Renal pelvis (tissue), 12 donors: ENCODE measurements at places on chromosomes 5 and 9. TPM values are rescaled to one million over a fixed set of nuclear protein-coding genes. Genes with fewer than 3 reads are reported as not detected.

Gene ITGA2
- 23.9 TPM for polyA plus RNA-seq

DNA sequence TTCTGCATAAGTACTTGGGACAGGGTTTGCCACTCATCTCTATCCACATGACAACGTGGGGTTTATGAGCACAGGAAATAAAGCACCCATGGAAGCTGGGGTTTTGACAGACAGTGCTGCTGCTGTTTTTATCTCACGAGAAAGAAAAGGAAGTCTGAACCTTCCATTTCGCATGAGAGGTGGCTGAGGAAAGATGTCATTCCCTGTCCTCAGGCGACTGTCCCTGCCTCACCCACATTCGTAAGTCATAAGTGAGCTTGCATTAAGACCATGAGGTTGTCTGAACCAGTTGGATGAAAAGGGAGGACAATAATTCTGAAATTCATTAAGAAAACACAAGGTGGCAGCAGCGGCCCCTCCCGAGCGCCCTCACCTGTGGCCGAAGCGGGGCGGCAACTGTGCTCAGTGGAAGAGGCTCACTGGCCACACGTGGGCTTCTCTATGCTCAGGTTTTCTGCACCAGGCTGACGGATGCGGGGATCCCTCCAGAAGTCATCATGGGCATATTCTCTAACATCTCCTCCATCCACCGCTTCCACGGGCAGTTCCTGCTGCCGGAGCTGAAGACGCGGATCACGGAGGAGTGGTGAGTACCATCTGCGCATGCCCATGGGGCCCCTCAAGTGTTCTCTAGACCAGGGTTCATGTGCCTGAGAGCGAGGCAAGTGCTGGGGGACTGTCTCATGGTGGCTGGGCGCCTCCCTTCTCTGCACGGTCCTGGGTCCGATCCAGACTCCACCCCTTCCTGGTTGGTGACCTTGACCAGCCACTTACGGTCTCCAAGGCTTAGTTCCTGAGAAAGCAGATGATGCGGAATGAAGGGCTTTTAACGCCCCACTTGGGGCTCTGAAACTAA lies 54.7 kb upstream of the SUSD3 start:
- peak; percentile 36 for DNase-seq

DNA sequence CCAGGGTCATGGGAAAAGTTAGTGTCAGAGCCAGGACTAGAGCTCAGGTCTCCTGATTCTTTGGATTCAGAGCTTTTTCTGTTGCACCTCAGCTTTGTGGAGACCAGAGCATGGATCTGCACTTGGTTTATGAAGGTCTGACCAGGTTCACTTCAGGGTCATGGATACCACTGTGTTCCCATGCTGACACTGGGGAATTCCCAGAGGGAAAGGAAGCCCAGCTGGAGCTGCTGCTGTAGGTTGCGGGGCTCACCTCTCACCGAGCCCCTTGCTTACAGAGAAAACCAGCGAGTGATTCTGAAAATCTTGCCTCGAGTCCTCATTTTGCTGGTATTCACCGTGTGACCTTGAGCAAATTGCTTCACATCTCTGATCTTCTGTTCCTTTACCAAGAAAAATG lies 83.0 kb downstream of the RGS3 start:
- DNase-seq: no peak

- no peak for DNase-seq
Measured at GRCh38 chr9:105232207-105232606, 12.2 kb upstream of the SLC44A1 start.

GRCh38 chr9:85246541-85246940 lies 495.2 kb downstream of the AGTPBP1 start:
- DNase-seq: no peak

GRCh38 chr5:93349613-93350012 lies 231.4 kb downstream of the NR2F1-AS1 start:
- no peak for DNase-seq

DNA sequence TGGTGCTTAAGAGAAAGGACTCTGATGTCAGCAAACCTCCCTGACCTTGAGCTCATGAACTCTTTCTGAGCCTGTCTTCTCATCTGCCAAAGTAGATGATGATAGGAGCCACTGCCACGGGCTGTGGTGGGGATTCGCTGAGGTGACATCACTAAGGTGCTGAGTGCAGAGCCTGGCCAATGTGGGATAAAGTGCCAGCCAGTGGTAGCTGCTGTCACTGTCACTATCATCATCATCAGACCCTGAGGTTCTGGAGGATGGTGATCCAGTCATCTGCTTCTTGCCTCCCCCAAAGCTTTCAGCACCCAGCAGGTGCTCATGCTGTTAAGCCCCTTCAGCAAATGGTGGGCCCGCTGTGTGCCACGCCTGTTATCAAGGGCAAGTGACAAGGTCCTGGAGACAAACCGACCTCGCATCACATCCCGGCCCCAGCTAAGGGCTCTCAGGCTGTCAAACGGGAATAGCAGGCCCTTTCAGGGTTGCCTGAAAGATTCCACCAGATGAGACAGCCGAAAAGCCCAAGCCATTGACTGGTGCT lies 6.4 kb downstream of the FPGS start:
- DNase-seq: no peak

GRCh38 chr5:155434681-155435080 lies 421.1 kb downstream of the KIF4B start:
- no peak for DNase-seq

- DNase-seq: no peak
Measured at GRCh38 chr5:94362857-94363256, 255.5 kb downstream of the KIAA0825 start.

DNA sequence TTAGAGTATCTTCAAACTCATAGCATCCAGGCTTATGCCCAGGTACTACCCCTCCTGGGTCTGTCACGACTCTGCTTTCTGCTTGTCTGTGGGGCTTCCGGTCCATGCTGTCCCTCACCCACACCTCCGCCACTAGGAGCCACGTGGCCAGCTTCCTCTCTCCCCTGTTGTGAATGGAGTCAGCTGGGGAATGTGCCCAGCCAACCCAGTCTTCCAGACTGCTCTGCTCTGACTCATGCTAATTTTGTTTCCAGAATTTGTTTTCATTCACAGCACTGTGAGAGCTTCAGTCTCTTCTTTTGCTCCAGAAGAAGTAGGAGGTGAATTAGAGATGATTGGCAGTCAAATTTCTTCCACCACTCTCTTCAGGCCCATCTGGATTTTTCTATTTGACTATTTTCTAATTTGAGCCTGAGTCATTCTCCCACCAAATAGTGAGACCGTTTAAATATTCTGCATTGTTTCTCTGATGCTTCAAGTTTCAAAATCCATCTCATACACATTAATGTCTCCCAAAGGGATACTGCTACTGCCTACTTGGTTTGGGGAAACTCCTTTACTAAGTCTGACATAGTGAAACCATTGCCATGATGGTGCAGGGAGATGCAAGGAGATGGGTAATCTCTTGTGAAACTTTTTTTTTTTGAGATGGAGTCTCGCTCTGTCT lies 424.1 kb upstream of the KIF2A start:
- no peak for DNase-seq

Gene GFI1B
- polyA plus RNA-seq: 0.71 TPM

DNA sequence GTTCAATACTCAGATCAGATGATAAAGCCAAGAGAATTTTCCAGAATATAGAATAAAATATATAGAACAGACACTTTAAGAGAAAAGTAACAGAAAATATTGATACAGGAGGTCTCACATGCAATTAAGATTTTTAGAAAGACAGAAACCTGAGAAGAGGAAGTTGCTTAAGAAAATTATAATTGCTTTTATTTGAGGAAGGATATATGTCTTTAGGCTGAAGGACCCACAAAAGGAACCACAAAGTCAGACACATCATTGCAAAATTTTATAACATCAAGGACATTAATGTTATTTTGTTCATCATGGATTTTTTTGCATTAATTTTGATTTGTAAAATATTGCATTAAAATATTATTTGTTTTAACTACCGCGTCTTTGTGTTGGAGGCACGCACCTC lies 141.5 kb downstream of the FSTL4 start:
- DNase-seq: no peak

GRCh38 chr5:134073404-134073803 lies 41.1 kb upstream of the TCF7 start:
- no peak for DNase-seq

Gene MSX2
- polyA plus RNA-seq: 1.2 TPM

Gene IFNA6
- polyA plus RNA-seq: not detected

Gene AK8
- polyA plus RNA-seq: 5.1 TPM

DNA sequence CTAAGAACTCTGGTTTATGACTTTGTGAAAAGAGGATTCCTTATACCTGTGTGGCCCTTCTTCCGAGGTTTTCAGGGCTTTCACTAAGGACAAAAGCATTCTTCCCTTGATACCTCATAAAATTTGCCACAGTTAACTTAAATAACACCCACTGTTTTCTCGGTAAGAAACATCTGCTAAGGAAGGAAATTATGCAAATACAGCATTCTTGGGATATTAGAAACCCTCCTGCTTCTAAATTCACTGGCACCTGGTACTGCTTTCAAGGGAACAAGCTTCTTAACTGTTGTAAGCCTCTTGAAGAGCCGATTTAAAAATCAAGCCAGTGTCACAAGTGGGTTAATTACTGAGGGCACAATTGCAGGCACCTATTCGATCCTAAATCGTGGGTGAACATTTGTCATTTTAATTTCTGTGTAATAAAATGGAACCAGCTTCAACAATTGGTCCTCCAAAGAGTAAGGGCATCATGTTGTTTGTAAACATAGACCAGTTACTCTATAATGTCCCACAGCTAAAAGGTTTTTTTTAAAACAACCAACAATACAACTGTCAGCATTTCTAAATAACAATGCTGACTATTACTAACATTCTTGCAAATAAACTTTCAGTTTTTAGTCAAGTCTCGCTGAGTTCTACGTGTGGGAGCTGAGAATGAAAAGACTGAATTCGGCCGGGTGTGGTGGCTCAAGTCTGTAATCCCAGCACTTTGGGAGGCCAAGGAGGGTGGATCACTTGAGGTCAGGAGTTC lies 26.6 kb downstream of the AK3 start:
- no peak for DNase-seq

Gene GLRA1
- polyA plus RNA-seq: 0.06 TPM

DNA sequence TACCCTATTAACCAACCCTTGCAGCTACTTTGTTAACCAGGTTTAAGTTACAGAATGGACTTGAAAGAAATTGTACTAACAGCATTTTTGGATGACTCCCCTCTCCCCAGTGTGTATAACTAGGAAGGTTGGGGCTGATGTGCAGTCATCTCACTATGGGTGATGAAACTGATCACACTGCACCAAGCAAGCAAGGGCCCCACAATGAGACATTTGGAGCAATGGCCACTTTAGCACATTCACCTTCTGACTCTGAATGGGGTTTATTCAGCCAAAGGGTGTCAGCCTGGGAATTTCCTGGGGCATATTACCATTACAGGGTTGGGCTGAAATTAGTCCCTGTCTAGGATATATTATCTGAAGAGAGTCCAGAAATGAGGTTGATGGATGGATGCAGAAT lies 18.7 kb upstream of the CYFIP2 start:
- no peak for DNase-seq

DNA sequence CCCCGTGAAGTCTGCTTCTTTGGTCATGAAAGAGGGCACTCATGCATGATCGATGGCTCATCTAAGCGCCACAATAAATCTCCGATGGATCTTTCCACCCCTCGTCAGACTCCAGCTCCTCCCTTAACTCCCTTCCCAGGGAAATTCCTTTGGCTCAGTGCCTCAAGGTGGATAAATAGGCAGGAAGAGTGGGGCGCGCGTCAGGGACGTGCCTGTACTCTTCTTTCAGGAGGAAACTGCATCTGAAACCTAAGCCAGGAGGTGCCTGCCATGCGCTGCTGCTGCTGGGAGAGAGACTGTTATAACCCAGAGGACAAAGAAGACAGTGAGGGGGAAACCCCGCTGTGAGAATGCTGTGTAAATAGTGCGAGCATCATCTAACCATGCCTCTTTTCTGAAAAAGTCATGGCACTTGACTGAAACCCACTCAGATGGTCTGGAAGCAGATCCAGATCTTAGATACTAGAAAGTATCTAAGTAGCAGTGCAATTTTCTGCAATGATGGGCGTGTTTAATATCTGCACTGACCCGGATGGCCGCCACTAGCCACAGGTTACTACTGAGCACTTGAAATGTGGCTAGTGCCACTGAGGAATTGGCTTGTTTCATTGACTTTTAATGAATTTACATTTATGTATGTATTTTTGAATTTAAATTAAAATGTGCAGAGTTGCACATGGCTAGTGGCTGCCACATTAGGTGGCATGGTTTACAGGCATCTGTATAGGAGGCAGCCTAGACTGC lies 120.3 kb upstream of the BASP1 start:
- peak; percentile 91 for DNase-seq

DNA sequence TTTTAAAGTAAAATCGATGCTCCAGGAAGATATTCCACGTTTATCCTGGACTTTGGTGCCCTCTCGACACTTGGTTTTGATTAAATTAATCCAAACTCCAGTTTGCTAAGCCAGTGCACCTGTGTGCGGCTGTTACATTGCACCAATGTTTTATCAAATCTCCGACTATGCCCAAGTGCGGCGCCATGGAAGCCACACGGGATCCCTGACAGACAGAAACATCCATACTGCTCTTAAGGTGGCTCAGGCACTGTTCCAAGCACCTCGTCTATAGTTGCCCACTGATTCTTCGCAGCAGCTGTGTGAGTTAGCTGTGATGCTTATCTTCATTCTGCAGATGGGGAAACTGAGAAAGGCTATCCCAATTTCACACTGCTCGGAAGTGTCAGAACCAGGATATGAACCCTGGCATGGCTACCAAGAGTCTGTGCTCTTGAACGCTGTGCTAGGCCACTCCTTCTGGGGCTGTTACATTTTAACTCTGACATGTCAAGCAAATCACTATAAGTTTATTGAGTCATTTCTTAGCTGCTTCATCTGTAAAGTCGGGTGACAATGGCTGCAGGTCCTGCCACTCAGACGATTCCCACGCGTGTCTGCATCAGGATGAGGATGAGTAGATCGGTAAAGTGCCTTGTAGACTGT lies 113.0 kb downstream of the ADAMTS2 start:
- no peak for DNase-seq

DNA sequence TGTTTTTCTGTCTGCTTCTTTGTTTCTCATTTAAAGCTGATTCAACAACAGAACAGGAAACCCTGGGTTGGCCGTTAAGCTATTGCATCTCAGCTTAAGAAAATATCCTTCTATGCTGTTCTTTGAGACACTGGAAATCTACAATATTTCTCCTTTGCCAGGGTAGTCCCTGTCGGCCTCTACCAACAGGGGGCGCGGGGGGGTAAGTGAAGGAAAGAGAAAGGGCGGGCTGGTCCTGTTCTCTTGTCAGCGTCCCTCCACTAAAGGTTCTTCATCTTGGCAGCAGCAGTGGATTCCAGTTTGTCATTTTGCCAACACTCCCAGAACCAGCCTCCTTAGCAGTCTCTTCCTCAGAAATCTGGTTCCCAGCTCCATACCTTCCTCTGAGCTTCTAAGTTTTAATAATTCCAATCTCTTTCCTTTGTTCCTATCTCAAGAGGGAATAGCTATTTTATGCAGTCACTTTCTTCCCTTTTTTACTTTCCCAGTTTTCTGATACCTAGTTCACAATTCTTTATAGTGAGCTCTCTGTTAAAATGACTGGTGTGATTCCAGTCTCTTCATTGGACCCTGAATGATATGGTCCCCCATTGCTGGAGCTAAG lies 222.3 kb downstream of the GLIS3 start:
- no peak for DNase-seq

Gene PGM5
- 42.5 TPM for polyA plus RNA-seq

- no peak for DNase-seq
Measured at GRCh38 chr5:168030912-168031311, 260.5 kb upstream of the WWC1 start.
